Erythroblast (primary cell): ENCODE measurements at places on chromosomes 11 and 22.

DNA sequence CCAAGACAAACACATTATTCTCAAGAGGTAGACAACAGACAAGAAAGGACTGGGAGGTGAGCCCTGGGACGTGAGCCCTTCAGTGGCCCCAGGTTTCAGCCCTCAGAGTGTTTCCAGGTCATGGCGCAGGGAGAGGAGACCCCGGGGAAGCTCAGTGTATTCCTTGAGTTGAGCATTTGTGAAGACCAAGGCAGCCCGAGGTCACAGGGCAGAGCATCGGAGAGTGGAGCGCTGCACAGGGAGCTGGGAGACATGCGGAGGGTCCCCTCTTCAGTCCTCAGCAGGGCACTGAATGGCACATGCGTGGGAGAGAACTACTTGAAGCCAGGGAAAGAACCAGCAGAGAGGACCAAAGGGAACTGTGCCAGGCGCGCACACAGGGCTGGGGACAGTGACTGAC, 11.7 kb downstream of the KRTAP5-6 start:
- DNase-seq: no peak

DNA sequence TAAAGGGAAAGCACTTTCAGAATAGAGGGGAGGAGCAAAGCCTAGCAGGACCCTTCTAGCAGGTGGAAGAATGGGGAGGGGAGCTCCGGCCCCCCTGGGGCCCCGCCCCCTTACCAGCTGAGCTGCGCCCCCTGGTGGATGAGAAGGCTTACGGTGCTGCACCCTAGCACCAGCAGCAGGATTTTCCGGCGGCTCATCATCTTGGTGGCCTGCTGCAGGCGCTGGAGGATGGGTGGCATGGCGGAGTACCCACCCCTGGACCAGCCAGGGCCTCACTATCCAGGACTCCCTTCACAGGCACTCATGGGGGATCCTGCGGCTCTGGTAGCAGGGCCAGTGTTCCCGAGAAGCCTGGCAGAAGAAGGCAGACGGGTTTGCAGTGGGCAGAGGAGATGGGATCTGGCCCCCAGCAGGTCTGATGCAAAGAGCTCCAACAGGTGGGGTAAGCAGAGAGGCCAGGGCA, 3.8 kb downstream of the GAL3ST3 start:
- DNase-seq: peak; percentile 81

GRCh38 chr22:29654420-29654819, 51.0 kb downstream of the NF2 start:
- DNase-seq: no peak

- DNase-seq: no peak
These were observed 1.6 kb upstream of the B4GAT1 start for GRCh38 chr11:66349084-66349386.

GRCh38 chr22:17862646-17863181, 88.4 kb upstream of the BID start:
- DNase-seq: no peak

DNA sequence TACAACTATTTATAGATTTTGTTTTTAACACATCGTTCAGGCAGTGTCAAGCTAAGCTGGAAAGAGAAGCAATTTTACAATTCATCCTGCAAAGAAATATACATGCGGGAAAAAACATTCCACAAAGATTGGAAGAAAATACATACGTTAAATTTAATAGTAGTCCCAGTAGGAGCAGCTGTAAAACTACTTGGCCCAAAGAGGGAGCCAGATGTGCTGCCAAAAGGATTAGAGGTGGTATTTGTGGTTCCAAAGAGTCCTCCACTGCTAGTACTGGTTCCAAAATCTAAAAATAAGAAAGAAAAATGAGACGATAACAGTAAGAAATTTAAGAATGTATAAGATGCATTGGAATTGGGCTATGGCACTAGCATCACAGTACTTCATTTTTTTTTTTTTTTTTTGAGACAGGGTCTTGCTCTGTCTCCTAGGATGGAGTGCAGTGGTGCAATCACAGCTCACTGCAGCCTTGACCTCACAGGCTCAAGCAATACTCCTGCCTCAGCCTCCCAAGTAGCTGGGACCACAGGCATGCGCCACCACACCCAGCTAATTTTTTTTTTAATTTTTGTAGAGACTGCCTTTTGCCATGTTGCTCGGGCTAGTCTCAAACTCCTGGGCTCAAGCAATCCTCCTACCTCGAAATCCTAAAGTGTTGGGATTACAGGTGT, 21.5 kb downstream of the NUP98 start:
- DNase-seq: no peak

DNA sequence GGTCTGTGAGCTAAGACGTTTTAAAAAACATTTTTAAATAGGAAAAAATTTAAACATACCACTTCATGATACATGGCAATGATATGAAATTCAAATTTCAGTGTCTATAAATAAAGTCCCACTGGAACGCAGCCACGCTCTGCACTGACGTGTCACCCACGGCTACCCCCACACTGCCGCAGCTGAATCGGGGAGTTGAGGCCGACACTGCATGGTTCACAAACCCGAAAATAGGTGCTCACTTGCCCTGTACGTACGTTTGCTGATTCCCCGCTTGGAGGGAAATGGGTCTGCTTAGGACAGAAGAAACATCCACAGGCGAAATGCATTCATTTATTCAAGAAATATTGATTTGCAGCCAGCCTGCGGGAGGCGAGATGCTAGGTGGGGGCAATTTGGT, 1342.3 kb downstream of the TBC1D22A start:
- no peak for DNase-seq

DNA sequence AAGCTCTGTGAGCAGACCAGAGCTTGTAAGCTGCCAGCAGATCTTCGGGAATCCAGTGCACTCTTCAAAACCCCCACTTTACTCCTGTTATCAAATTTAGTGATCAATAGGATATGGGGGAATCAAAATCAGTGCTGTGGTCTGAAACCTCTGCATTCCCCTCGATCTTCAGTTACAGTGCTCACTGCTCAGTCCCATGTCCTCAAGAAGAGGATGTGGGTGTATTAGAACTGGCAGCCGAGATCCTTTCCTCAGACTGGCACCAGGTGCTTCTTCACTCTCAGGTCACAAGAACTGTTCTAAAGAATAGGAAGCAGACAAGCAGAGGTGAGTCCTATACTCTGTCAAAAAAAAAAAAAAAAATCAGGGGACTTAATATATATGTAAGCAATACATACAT, 15.3 kb upstream of the MAML2 start:
- no peak for DNase-seq

DNA sequence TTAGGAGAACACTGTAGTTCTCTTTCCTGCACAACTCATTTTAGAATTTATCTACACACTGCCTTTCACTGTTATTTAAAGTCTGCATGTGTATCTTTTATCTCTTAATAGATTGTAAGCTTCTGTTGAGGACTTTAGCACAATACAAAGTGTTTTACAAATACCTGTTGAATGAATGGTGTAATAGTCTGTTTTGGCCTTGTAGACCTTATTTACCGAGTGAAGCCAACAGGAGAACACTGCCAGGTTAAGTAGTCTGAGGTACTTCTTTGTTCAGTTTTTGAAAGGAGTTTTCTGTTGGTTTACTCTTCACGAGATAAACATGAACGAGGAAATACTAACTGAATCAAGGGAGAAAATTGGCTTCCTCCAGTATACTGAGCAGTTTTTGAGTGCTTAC, 31.0 kb downstream of the SIK2 start:
- no peak for DNase-seq

DNA sequence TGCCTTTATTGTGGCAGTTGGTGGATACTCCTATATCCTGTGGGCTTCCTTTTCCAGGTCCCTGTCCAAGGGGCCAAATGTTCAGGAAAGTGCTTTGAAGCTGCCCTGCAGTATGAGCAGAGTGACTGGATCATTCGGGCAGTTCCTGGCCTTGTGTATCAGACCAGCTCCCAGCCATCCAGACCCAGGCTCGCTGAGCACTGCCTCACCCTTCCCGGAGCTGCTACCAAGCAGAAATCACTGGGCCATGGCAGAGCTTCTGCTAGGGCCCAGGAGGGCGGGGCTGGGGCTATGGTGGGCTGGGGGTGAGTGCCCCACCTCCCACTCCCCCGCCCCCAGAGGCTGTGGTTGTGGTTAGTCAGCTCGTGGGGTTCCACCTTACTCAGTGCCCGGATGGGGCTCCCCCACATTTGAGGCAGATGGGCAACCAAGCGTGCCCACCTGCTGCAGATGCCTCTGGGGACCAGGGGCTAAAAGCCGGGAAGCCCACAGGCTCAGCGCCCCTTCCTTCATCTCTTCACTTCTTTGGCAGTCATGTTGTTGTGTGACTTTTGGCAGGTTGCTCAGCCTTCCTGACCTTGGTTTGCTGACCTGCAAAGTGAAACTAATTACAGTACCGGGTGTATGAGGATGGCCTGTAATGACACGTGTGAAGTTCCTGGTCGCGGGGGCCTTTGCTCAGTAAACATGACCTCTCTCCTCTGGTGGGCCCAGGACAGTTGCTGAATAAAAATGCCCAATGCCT, 2.1 kb upstream of the LRRC32 start:
- no peak for DNase-seq

DNA sequence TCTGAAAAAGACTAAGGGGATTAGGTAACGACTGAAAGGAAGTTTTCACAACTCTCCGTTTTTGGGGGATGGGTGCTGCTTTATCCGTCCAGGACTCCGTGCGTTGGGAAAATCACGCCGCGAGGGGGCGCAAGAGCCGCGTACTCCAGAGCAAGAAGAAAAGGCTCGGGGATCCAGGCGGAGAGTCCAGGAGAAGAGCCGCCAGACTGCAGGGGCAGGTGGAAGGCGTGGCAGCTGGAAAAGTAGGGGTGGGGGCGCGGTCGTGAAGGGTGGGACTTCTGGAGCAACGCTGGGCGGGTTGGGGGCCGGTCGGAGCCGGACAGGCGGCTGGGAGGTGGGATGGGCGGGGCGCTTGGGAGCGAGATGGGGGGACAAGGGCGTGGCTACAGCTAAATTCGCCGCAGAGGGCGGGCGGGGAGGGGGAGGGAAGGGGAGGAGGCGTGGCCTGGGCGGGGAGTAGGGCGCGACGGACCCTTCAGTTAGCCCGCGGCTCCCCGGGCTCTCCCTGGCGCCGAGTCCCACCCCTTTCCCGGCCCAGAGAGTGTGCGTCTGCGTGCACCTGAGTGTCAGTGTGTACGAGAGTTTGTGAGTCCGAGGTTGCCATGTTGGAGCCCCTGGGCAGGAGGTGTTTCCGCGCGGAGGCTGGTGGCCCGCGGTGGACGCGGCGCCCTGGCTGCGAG, 613 bp upstream of the ARHGEF17 start:
- DNase-seq: peak; percentile 90

DNA sequence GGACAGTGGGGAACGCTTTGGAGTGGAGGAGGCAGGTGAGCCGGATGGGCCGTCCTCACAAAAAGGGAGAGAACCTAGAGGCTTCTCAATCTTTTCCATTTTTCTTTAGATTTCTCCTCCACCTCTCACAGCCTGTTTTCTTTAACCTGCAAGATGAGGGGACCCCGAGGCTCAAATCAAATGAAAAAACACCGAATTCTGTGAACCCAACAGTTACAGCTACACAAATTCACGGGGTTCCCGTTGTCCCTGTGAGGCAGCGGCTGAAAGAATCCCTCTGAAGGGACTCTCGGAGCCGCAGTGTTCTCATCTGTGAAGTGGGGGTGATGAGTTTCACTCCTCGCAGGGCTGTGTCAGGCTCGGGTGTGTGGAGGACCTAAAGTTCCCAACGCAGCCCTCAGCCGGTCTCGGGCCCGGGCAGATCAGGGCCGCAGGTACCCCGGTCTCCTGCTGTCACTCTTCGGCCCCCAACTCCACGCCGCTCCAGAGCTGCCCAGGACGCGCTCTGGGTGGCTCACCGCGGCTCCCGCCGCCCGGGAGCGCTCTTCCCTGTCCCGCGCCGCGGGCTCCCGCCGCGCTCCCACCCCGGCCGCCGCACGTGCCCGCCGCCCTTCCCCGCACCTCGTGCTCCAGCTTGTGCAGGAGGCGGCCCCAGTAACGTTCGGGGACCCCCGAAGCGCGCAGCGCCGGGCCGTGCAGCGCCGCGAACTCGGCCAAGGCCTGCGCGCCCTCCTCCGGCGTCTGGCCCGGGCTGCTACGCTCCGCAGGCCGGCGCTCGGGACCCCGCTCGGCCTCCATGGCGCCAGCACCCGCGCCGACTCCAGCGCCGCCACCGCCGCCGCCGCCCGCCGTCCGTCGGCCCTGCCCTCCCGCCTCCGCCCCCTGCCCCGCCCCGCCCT, at the start of gene TTLL12:
TSS of gene TTLL12 (minus strand) at position 863 of the 899 bp plus-strand sequence. CDS start at position 798, 65 bp downstream.
- DNase-seq: peak; percentile 87

DNA sequence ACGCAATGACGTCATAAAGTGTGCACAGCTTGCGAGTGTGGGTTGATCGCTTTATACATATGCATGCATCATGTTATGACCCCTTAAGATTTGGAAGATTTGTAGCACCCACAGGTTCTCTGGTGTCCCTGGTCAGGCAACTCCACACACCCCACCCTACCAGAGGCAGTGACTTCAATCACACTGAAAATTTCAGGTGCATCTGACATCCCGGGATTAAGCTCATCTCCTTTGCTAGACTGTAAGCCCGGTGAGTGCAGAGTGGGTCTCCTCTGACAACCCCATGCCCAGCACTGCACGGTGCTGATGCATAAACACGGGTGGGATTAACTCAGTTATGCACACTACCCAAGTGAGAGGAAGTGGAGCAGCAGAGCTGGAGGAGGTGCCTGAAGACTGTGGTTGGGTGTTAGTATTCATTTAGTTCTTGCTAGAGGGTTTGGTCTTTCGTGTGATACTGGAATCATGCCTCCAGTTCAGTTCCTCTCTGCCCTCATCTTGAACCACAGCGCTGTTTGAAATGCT, 6.5 kb downstream of the ARSA start:
- no peak for DNase-seq

DNA sequence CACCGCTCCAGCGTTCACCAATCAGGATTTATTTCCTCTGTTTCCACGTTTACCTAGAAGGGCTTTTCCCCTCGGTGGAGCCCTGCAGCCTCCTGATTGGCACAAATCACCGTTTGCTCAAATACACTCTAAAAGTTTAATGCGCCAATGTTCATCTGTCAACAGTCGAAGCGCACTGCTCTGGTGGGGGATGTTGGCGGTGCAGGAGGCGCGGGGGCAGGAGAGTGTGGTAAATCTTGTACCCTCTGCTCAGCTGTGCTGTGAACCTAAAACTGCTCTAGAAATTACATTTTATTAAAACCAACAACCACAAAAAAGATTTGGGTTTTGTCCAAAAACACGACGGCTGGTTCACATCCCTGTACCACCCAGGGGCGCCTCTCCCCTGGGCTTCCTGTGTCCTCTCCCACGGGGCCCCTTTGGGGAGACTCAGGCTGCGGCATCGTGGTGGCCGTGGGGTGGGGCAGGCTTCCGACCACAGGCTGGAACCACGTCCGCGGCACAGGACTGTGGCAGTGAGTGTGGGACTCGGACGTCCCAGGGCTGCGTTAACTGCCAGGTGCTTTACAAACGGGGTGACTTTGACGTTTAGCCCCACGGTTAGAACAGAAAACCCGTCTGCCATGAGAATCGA, 13.5 kb downstream of the TTLL8 start:
- DNase-seq: no peak

DNA sequence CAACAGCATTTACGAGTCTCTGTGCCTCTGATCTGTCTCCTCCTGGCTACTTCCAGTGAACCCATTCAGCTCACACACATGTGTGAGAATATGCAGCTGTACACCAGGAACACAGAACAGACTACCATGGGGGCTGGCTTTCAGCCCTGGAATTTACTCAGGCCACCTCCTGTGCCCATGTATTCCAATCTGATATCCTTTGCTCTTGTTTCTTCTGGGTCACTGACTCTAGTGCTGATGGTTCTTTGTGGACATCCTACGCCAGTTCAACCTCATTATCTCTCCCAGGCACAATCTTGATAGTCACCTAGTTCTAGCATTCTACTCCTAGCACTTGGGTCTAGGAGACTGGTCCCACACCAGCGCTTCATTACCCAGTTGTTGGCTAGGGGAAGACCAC, 23.0 kb upstream of the ZC3H12C start:
- DNase-seq: no peak
